ENCODE measurements at places on chromosomes 2 and 18.

- DNase-seq, result no peak
Measured at GRCh38 chr2:238227587-238228032, 12.2 kb downstream of the HES6 start.

DNA sequence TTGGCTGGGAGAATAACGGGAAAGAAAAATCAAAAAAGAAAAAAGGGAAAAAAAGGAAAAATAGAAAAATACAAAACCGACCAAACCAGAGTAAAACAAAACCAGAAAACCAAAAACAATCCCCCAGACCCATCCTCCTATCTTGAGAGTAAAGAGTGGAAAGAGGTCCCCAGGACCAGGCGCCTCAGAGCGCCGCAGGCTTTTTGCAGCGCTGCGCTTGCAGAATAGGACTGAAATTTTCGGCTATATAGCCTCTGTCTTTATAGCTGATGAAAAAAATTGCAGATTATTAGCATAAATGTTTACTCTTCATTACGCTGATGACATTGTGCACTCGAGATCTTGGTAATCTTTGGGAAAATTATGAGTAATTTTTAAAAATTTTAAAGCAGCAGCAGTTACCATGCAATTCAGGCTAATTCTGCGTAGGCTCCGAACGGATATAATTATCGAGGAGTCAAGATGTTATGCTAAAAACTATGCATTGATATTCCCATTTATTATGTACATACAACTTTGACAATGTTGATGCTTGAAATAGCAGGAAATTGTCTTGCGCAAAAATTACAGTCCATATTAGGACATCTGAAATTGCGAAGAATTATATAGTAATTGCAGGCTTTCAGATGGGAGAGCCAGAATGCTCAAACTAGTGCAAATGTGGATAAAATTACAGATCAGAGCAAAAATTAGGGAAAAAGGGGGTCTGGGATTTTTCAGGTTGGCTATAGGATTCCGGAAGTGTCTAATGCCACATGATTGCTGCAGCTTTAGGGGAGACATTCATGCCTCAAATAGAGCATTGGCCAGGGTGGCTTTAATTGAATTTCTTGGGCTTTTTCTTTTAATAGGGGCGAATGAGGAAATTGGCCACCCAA lies 8.3 kb downstream of the DLX1 start:
- no peak for DNase-seq

- DNase-seq, result no peak
Measured at GRCh38 chr2:207231967-207232366, 66.2 kb upstream of the KLF7 start.

GRCh38 chr2:134952608-134953007 lies 34.0 kb downstream of the CCNT2 start:
- no peak for DNase-seq

DNA sequence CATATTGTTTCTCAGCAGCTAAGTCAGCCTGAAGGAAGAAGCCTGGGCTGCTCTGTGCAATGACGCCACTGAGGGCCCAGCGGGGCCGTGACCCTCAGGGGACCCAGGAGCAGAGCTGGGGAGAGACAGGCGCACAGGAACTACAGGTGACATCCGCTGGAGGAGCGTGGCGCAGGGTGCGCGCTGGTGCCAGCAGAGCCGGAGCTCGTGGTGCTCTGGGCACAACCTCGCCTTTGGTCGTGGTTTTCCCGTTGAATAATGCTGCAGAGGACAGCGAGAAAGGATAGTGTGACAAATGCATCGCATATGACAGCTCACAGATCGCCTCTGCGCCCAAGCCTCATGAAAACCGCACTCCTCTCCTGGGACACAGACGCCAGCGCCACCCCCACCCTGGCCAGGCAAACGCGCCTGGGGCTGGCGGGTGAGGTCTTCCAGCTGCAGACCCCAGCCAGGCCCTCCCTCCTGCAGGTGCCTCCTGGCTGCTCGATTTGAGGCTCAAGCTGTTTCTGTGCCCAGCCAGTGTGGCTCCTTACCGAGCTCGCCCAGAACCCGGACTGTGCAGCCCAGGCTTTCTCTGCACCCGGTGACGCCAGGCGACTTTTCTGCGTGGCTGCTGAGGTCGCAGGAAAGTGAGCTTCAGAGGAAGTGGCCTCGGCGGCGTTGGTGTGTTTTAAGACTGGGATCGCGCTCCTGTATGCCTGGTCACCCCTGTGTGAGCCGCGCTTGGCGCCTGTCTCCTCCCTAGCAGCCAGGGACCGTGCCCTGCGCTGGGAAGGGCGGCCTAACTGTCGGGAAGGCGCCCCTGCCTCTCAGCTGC lies 583.1 kb upstream of the HS6ST1 start:
- DNase-seq, result no peak

DNA sequence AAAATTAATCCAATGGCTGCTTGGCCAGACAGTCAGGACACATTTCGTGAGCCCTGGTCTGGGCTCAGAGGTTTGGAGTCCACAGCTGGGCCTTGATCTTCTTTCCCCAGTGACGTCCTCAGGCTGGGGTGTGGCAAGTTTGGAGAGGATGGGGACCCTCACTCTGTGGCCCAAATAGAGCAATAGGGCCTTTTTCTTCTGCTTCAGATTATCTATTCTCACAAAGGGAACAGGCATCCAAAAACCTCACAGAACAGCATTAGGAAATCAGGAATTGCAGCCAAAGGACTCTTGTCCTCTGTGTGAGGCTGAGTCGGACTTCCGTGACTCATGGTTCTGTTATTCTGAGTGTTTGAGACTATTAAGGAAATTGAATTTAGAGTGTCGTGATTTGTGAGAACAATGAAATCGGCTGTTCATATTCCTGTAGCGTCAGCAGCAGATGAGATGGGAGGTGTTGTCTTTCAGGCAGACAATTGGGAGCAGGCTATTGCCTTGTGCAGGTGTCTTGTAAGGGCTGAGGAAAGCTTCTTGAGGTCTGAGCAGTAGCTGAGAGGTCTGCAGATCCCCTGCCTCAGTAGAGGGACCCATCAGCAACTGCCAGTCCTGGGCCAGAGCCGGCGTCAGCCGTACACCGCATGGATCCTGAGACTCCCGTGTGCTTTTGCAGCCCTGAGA lies 113.8 kb downstream of the SH3RF3 start:
- no peak for DNase-seq

GRCh38 chr18:69754108-69754507 lies 193.6 kb downstream of the CD226 start:
- no peak for DNase-seq

- DNase-seq, result no peak
Measured at GRCh38 chr2:149224543-149224942, 105.8 kb upstream of the LYPD6 start.

GRCh38 chr18:8450013-8450412 lies 159.2 kb upstream of the RAB12 start:
- DNase-seq, result no peak

DNA sequence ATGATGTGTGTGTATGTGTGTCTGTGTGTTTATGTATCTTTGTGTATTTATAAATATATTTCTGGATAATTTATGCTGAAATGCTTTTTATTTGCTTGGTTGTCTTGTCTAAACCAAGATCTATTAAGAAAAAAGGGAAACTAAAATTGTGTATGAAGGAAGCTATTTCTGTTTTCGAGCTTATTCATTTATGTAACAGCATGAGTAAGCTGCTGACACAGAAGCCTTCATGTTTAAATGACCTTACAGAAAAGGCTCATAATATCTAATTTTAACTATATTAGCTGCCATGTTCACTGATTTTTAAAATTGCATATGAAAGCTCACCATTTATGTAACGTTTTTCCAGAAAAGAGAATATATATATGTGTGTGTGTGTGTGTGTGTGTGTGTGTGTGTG lies 392.8 kb downstream of the PTH2R start:
- DNase-seq, result no peak

DNA sequence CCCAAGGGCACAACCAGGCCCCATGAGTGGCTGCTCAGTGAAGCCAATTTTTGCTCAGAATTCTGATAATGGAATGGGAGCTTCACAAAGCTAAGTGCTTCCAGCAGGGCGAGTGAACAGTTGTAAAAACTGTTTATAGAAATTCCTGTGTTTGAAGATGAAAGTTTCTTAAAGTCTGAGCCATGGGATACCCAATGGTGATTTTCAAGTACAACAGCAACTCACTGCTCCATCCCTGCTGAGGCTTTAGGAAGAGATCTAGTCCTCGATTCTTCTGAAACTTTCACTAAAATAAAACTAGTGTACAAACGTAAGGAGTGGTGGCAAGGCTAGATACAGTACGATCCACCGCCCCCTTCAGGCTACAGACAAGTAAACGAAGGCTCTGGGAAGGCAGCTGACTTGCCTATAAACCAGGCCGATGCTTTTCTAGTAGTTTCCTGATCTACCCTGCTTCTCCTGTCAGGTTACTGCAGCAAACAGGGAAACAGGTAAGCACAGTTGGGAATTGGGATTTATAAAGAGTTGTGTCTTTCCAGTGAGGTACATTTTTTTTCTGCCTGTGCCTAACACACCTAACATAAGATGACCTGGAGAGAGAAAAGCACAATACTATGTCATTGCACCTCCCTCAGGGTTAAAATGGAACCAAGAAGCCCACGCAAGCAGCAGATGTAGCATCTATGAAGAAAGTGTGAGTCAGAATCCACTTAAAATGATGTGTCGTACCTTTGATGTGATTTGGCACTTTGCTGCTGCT lies 108.7 kb downstream of the UXS1 start:
- peak; percentile 57 for DNase-seq

DNA sequence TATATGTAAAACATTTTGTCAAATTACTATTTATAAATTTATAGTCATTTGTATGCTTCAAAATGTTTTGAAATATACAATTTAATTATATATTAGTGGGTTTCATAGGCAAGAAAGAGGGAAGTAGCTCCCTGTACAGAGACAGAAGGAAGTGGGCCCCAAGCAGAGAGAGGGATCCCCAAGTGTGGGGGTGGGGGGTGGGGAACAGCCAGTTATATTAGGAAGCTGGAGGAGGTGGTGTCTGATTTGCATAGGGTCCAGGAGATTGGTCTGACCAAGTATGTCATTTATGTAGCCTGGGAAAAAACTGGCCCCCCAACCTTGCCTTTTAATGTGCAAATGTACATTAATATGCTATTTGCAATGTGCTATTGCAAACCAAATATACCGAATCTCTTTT lies 76.5 kb upstream of the ZSWIM2 start:
- DNase-seq, result no peak

DNA sequence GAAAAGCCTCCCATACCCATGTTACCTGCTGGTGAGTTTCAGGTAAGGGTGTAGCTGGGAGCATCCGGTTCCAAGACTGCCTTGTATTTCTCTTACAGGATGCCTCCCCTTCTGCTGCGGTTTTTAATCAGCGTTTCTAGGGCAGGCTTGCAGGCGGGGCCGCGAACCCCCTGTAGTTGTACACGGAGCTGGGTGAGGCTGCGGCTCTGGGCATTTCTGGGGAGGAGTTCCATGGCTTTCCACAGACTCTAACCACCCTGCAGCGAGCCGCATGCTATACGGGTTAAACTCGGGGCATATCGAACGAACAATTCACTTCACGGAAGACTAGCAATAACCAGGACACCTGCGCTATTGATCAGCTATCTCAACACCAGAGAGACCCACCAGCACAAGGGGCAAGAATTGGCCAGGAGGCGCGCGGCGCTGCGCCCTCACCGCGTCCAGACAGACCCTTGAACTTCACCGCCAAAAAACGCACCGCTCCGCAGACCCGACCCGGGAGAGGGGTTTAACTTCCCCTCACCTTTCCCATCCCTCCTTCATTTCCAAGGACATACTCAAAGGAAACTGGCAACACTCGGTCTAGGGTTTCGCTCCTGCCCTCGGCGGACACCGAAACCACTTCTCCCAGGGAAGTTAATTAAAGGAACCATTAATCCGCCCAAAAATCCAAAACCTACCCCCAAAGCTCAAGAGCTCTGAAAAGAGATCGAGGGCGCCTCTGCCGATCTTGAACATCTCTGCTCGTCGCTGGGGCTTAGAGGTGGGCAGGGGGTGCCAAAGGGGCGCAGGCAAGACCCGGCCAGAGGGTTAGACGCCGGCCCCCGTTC lies 909 bp downstream of the TGFA start:
- DNase-seq, result no peak

DNA sequence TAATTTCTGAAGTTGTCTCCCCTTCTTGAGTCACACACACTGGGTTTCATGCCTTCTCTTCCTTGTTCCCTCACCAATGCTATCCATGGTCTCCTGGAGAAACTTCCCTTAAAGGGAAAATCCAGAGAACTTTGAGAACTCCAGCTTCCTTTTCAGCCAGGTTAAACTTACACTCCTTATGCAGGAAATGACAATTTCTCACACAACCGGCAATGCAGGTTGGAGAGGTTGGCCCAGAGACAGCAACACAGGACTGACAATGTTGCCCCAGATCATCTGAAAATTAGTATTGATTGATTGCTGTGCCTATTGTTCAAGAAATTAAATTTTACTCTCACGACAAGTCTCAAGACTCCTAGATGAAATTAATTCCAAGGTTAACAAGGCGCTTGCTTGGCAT lies 292.2 kb downstream of the NYAP2 start:
- no peak for DNase-seq

- peak; percentile 12 for DNase-seq
Measured at GRCh38 chr2:42928692-42929545, 136.5 kb upstream of the HAAO start.

GRCh38 chr2:71944183-71944550 lies 203.5 kb downstream of the CYP26B1 start:
- DNase-seq, result no peak

DNA sequence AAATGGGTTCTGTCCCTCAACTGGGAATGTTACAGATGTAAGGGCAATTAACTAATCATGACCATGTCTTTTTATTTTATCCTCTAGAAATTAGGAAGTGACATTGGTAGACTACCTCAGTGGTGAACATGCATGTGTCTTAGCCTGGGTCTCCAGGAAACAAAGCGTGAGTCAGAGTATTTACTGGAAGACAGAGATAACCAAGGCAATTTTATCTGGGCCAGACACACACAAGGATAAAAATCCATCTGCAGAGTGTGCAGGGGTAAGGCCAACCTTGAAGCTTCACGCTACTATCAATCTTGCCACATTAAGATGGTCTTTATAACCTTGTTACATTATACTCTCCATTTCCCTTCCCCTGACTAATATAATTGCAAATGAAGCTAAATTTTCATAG lies 487.5 kb downstream of the SUCLG1 start:
- DNase-seq, result no peak

GRCh38 chr2:120617055-120617454 lies 118.6 kb upstream of the GLI2 start:
- no peak for DNase-seq

DNA sequence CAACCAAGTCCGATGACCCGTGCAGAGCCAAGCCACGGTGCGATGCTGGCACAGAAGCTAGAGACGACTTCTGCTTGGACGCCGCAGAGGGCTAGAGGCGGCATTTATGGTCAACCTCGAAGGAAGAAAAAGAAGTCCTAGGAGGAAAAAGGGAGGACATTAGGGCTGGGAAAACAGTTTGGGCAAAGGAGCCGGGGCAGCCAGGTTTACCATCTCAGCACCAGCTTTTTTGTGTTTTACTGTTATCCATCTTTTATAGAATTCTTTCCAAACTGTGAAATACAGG lies 643 bp upstream of the DTNB start:
- no peak for DNase-seq

- no peak for DNase-seq
Measured at GRCh38 chr18:59239642-59240041, 19.7 kb downstream of the GRP start.

GRCh38 chr2:105862843-105863242 lies 118.1 kb downstream of the NCK2 start:
- DNase-seq, result no peak
